Activated CD8-positive, alpha-beta memory T cell treated with anti-CD3 and anti-CD28 coated beads for 1 hour (primary cell): ENCODE measurements at places on chromosomes 6 and 20.

GRCh38 chr6:47073125-47074110 lies 31.3 kb upstream of the ADGRF1 start:
- DNase-seq, result no peak

DNA sequence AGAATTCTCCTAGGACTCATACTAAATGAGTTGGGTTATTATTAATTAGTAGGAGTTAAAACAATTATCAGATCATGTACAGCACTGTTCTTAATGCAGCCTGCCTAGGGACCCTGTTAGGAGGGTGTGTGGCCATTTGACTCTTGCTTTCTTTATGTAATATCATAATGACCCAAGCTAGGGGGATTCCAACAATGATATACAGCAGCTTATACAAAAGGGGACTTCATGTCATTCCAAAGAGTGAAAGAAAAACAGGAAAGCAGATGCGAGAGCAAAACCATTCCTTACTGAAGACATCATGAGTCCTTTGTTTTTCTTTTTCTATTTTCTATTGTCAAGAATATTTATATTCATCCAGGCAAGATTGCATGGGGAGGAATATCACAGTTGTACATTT lies 455.2 kb downstream of the PLCB1 start:
- no peak for DNase-seq

DNA sequence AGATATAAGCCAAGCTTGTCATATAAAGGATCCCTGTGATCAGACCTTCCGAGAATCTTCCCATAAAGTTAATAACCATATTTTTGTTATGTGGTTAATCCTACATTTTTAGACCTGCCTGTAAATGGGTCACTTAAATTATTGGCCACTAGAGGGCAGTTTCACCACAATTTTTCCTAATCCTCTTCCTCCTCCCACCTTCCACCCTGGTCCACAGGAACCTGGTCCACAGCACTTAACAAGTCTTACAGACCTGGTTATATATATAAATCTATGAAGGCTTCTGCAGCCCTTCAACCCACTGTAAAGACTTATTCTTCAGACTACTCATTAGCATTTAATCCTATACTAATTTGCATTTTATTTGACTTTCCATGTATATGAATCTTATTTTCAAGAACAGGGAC lies 28.3 kb downstream of the MRS2 start:
- DNase-seq, result no peak

DNA sequence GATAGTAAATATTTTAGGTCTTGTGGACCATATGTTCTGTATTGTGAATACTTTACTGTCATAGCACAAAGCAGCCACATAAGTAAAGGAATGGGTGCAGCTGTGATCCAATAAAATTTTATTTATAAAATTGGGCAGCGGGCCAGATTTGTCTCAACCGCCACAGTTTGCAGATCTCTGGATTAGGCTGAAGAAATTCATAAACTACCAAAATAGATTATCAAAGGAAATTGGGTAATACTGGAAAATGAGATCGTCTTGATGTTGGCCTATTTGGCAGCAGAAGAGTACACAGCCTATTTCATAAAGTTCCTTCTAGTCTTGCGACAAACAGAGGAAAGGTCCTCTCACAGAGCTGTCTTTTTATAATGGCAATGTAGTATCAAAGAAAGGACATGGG lies 69.8 kb downstream of the DZANK1 start:
- DNase-seq, result no peak

DNA sequence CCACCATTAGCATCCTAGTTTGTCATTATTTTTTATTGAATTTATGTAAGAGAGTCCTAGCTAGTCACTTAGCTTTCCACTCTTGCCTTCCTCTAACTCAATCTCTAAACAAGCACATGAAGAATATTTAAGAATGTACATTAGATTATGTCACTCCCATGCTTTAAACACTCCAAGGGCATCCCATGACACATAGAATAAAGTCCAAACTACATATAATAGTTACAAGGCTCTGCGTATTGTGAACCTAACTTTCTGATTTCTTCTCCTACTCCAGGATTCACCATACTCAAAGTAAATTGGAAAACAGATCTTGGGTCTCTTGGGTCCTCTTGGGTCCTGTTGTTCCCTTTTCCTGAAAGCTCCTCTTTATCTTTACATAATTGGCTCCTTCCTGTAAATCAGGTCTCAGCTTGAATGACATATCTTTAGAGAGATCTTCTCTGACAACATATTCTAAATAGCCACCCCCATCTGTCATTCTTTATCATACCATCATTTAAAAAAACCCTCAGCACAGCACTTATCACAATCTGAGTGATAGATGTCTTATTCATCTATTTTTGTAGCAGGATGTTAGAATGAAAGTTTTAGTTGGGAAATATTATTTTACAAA lies 1042.4 kb upstream of the FLRT3 start:
- DNase-seq, result no peak

- DNase-seq, result no peak
Observed at GRCh38 chr6:25918083-25918683, 12.3 kb downstream of the SLC17A2 start.

GRCh38 chr20:3563133-3563532 lies 92.3 kb downstream of the ATRN start:
- no peak for DNase-seq

DNA sequence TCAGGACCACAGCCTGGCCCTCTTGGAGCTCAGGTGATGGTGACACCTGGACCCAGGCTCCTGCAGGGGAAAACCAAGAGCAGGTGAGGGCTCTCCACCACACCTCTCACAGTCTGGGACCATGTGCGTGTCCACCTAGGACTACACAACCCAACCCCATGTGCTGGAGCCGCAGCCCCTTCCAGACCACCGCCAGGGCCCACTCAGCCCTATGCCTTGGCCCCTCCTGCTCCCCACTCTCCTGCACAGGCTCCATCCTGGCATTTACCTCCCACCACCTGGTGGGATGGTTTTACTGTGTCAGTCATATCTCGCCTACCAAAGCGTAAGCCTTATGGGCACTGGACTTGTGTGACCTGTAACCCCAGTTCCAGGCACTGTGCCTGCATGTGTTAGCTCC lies 13.1 kb upstream of the ADAM33 start:
- no peak for DNase-seq

DNA sequence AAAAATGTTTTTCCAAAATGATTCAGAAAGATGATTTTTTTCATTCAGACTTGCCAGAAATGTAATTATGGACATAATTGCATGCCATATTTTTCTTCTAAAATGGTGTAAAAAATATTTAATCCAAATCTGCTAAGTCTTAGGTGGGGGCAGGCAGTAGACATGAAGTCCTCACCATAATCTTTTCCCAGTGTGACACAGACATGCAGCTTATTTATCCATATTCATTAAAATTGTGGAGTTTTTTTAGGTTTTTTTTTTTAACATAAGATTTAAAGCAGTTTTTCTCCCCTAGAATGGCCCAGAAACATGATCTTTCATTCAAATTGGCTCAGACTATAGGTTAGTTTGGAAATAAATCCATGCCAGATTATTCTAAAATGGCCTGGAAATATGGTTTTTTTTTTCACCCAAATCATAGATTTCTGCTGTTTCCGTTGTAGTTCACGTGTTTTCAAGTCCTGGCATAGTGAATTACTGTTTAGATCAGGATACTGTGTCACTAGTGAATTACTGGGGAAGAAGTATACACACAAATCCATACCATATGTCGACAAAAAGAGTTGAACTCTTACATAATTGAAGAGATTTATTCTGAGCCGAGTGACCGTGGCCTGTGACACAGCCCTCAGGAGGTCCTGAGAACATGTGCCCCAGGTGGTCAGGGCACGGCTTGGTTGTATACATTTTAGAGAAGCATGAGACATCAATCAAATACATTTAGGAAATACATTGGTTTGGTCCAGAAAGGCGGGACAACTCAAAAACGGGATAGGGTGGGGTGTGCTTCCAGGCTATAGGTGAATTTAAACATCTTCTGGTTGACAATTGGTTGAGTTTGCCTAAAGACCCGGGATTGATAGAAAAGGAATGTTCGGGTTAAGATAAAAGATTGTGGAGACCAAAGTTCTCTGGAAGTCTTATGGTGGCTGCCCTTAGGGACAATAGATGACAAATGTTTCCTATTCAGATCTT lies 33.9 kb downstream of the ZNF133 start:
- no peak for DNase-seq

- no peak for DNase-seq
Observed at GRCh38 chr6:168035661-168036545, 38.4 kb downstream of the KIF25 start.

GRCh38 chr6:113512576-113512975 lies 344.6 kb upstream of the MARCKS start:
- no peak for DNase-seq

DNA sequence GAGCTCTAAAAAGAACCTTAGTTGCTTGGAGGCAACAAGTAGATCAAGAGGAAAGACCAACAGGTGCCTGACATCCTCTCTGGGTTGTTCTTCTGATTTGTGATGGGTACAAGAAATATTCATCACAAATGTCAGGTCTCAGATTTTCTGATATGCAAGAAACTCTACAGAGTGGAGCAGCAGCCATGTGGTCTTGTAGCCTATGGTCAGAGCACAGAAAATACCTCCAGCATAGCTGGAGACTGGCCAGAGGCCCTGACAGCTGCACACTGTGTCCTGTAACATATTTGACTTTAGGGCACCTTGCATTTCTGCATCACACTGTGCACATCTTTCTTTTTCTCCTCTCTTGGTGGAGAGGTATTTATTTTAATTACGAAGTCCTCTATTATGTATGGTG lies 116.3 kb downstream of the GMPR start:
- DNase-seq, result no peak

GRCh38 chr6:64580346-64580745 lies 944.7 kb downstream of the PHF3 start:
- no peak for DNase-seq
